ENCODE measurements at places on chromosomes 4 and X. TPM values are rescaled to one million over a fixed set of nuclear protein-coding genes. Genes with fewer than 3 reads are reported as not detected.

BTK gene
- total RNA-seq = not detected

FIP1L1 gene
- total RNA-seq = 44.1 TPM

ATOH1 gene
- total RNA-seq = not detected

REELD1 gene
- total RNA-seq = not detected

SPIN2A gene
- 0.17 TPM for total RNA-seq

TBX22 gene
- not detected for total RNA-seq

ZNF518B gene
- 6.1 TPM for total RNA-seq

TMPRSS11E gene
- total RNA-seq = not detected

TLR7 gene
- not detected for total RNA-seq

XAGE1A gene
- total RNA-seq = not detected

GPR34 gene
- total RNA-seq = not detected

RHOXF1 gene
- total RNA-seq = not detected

MGAT4D gene
- total RNA-seq = not detected

TCP11X2 gene
- not detected for total RNA-seq

All from LHCN-M2 (cell line).